NCI-H2081 treated with DMSO at 0.1 percent for 48 hours (cell line): ENCODE measurements at places on chromosomes 6 and 20.

- DNase-seq: no peak
These were observed 35.0 kb upstream of the ADTRP start for GRCh38 chr6:11813606-11814005.

- no peak for DNase-seq
These were observed 13.6 kb upstream of the HLA-C start for GRCh38 chr6:31285486-31285885.

DNA sequence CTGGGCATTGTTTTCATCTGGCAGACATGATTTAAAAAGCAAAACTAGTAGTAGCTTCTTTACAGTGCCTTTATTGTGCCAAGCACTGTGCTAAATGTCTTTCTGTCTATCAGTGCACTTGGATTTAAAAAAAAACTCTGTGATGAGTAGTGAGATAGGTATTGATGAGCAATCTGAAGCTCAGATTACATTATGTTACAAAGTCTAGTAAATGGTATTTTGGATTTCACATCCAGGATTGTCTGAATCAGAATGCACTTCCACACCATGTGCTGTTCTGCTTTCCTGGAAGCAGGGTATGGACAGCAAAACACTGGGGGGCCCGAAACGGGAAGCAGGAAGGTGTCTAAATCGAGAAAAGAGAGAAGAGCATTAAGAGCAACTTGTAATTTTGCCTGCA is 103.4 kb upstream of the CCN2 start:
- DNase-seq: no peak

- DNase-seq: no peak
These were observed 209.6 kb downstream of the CDH26 start for GRCh38 chr20:60167812-60168211.

DNA sequence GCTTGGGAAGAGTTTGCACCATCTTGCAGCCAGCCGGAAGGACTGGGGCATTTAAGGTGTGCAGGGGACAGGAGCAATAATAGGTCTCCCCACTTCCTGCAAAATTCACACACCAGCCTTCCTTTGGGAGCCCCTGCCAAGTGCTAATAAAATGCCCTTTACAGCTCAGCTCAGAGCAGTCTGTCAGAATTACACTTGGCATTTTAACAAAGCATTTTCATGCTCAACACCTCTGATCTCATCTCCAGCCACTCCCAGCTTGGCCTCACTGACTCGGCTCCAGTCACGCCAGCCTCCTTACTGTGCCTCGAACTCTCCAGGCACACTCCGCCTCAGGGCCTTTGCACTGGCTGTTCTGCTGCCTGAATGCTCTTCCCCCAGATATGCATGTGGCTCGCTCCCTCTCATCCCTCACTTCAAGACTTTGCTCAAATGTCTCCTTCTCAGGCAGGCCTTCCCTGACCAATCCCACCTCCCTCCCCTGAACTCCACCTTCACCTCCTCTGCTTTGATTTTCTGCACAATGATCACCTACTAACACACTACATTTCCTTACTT is 43.7 kb downstream of the GRM4 start:
- no peak for DNase-seq

GRCh38 chr6:38427492-38428210 is 212.1 kb downstream of the BTBD9 start:
- DNase-seq: peak; percentile 69

GRCh38 chr6:76495909-76496308 is 423.4 kb upstream of the IMPG1 start:
- DNase-seq: no peak

DNA sequence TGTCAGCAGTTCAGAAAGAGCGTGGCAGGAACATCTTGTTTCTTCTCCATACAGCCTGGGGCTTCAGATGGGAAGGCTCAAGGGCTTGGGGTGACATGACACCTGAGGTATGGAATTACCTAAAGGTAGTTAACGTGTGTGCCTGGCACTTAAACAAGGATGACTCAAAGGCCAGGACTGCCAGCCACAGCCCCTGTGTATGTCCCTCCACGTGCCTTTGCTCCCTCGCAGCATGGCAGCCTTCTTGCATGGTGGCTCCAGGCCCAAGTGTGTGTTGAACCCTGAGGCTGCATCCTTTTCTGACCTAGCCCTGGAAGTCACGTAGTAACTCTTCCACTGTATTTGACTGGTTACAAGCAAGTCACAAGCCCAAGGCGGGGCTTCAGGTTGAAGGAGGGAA is 33.6 kb upstream of the MYL9 start:
- DNase-seq: no peak

DNA sequence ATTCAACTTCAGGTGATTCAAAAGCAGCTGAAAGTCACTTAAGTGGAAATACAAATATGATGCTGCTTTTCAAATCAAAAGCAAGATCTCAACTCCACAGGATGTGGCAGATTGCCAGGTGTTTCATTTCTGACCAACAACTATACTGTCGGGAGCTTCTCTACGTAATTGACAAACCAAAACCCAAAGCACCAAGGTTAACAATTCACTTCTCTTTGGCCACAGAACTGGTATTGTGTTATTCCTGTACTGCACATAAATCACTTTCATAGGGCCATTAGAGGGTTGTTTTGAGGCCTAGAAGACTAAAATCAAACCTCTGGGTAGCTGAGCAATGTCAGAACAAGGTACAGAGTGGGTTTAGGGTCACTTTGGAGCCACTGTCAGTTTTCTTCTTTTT is 169.7 kb downstream of the HAO1 start:
- peak; percentile 79 for DNase-seq

DNA sequence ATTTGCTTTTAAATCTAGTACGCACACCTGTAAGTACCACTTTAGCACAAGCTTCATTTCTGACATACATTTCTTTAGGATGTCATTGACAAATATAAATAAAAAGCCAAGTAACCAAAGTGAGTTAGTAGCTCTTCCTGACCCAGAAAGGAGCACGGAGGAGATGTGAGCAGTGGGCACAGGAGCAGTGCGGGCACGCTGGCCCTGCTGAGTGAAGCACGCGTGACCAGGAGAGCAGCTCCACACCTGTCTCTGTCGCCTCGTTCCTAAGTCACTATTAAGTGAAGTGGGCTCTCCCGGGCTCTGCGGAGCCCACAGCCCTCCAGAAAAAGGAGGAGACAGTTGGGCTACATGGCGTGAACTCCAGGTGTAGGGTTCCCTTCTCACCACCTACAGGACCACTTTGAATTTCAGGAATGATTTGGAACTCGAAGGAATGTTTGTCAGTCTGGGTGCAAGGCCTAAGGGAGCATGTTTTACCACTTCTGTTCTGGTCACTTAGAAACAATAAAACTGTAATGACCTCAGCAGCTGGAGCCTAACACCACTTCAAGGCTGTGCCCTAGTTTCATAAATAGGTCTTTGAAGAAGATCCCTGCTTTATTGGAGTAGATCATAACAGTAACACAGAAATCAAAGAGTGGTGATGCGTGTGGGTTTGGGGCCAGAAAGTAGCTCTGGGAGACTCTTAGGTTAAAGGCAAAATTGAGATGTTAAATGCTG is 95.9 kb downstream of the FAM120B start:
- DNase-seq: no peak

GRCh38 chr20:881051-881782 is 34.9 kb downstream of the ANGPT4 start:
- DNase-seq: no peak

- DNase-seq: no peak
These were observed 5.9 kb downstream of the TMEM63B start for GRCh38 chr6:44133003-44133931.

- DNase-seq: no peak
These were observed 171.8 kb upstream of the COL21A1 start for GRCh38 chr6:56419191-56419590.

- no peak for DNase-seq
These were observed 4.3 kb downstream of the AK9 start for GRCh38 chr6:109686566-109687265.

- DNase-seq: peak; percentile 84
These were observed at the start of gene FAM135A for GRCh38 chr6:70413114-70413991. Gene FAM135A (plus strand): TSS chr6:70413508. CDS start chr6:70428343, 14,835 bp downstream.

DNA sequence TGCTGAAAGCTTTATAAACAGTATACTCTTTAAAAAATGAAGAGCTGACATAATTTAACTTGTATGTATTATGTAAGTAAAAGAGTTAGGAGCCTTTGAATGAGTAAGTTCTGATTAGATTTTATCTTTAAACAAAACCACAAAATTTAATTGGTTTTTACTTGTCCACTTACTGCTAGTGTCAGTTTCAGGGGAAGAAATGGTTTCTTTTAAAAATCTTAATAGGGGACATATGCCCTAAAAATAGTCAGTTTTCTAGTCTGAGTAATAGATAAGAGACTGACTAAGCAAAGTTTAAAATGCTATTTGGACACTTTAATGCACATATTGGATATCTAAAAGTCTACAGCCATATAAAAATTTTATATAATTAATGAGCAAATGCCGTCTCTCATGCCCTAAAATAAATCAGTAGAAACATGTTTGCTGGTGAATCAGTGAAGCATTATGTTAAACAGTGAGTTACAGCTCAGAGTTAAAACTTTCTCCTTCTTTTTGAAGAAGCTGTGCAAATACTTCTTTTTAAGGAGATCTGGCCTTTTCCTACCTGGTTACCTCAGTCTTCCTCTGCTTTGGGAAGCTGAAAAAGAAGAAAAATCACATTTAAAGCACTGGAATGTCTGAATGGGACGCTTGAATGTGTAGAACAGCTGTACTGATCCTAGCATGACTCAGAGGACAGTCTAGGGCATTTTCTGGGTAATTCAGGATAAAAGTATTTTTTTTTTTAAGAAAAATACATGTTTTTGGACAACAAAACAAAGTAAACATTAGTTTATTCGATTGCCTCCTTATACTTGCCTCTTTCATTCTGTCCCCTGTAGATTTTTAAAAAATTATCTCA is 55.3 kb downstream of the CDH26 start:
- no peak for DNase-seq

GRCh38 chr20:9066191-9066590 is 2.7 kb upstream of the PLCB4 start:
- no peak for DNase-seq

GRCh38 chr6:149075616-149076354 is 241.7 kb upstream of the TAB2 start:
- DNase-seq: no peak

DNA sequence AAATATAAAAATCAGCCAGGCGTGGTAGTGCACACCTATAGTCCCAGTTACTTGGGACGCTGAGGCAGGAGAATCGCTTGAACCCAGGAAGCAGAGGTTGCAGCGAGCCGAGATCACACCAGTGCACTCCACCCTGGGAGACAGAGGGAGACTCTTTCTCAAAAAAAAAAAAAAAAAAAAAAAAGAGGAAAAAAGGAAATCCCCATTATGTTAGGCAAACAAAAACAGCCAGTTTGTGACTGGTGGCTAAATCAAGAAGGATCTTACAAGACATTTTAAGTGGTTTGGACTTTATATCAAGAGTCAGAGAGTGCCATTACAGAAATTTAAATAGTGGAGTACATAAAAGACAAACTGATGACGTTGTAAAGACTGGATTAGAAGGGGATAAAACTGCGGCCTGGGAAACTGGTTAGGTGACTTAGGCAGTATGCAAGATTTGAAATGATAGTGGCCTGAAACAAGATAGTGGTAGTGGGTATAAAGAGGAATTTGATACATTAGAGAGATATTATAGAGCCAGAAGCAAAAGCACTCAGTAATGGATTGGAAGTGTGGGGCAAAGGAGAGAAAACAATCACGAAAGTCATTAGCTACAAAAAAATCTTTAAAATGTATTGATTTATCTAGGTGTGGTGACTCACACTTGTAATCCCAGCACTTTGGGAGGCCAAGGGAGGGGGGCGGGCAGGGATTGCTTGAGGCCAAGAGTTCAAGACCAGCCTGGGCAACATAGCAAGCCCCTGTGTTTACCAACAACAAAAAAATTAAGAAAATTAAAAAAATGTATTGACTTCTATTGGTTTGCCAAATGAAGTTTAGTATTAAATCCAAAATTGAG is 1.7 kb upstream of the MYO6 start:
- no peak for DNase-seq

GRCh38 chr6:156485150-156485549 is 292.0 kb upstream of the ARID1B start:
- DNase-seq: no peak

GRCh38 chr20:15033891-15034290 is 696.5 kb upstream of the FLRT3 start:
- DNase-seq: no peak

- peak; percentile 57 for DNase-seq
These were observed 122.3 kb downstream of the QRSL1 start for GRCh38 chr6:106751501-106752252.

- no peak for DNase-seq
These were observed 90.7 kb downstream of the ANKRD60 start for GRCh38 chr20:58137651-58138265.

DNA sequence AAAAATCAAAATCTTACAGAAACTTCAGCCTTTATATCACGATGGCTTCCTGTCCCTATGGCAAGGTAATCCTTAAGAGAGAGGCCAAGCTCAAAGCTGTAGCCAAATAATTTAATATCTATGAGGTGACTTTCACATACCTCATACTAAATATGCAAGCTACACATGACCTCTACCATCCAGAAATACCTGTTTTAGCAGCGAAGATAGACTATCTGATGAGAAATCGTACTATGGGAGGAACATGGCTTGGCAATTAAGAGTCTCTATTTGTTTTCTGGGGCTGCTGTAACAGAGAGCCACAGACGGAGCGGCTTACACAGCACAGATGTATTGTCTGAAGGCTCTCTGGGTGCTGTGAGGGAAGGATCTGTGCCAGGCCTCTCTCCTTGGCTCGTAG is 31.0 kb upstream of the SALL4 start:
- DNase-seq: no peak

- DNase-seq: no peak
These were observed 14.7 kb downstream of the JAG1 start for GRCh38 chr20:10658876-10659632.

- DNase-seq: no peak
These were observed 386.5 kb upstream of the SULF2 start for GRCh38 chr20:48171626-48172356.

GRCh38 chr20:25017257-25017803 is 24.8 kb upstream of the APMAP start:
- peak; percentile 48 for DNase-seq

- no peak for DNase-seq
These were observed 102.5 kb downstream of the PLCB1 start for GRCh38 chr20:8234580-8234979.

DNA sequence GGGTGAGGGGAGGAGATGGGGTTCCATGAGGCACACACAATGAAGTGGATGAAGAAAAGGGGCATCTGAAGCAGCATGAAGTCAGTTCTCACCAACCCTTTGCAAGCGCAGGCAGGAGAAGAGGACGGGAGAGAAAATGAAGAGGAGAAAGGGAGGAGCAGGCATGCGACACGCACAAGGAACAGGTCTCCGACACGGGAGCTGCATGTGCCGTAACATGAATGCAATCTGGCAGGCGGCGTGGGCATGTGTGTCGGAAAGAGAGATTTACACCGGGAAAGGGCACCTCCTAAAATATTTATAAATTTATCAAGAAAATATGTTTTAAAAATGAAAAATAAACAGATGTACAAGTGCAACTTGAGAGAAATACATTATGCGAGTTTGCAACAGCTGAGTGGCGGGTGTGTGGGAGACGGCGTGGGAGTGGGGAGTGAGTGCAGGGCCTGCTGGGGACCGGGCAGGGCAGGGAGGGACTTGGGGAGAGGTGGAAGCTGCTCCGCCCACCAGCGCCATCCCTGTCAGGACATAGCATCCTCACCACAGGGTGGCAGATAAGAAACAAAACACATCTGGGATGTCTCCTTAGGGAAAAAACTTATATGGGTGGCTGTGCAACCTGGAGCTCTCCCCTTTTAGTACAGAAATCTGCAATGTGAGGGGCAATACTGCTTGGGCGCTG is 40.6 kb downstream of the GJA10 start:
- DNase-seq: no peak

GRCh38 chr6:38159596-38159995 is 340.1 kb downstream of the ZFAND3 start:
- DNase-seq: no peak

- no peak for DNase-seq
These were observed 89.0 kb downstream of the TCP11 start for GRCh38 chr6:35051997-35052583.

- no peak for DNase-seq
These were observed 5.3 kb downstream of the POPDC3 start for GRCh38 chr6:105174512-105174911.
